NCI-H748 treated with DMSO at 0.1 percent for 48 hours (cell line): ENCODE measurements at places on chromosomes 5 and 9.

- DNase-seq = no peak
Observed at GRCh38 chr9:133592731-133593409, 16.3 kb downstream of the FAM163B start.

DNA sequence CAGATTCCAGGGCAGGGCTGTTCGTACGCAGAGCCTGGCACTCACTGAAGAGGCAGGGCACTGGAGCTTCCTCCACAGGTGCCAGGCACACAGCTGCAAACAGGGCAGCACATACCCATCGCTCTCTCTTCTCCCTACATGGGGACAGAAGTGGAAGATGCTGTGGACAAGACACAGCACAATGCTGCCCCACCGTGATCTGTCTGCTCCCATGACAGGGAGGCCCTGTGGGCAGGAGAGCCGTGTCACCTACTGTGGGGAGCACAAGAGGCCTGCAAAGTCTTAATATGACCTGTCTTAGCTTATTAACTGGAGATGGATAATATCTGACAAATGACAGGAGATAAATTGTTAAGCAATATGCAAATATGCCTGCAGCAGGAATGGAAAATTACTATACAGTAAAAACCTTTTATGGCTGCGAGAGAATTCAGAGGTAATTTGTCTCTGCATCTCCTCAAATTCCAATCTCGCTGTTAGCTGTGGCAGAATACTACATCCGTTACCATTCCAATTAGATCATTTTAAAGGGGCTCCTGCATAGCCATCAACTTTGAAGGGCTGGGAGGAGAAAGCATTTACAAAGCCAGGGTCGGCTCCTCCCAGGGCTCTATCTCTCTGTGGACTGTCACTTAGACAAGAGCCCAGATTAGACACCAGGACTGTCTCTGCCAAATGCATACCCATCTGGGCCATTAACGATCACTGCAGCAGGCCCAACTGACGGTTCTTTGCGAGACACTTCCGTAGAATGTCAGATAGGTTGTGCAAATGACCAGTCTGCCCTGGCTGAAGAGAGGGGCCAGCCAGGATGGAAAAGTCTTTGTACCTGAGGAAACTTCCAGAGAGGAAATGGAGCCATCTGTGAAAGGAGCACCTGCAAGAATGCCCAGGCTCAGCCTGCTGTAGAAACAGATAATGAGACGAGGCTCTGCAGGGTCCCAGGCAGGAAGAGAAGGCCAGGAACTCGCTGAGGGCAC is 90.7 kb upstream of the FSTL4 start:
- DNase-seq = no peak

DNA sequence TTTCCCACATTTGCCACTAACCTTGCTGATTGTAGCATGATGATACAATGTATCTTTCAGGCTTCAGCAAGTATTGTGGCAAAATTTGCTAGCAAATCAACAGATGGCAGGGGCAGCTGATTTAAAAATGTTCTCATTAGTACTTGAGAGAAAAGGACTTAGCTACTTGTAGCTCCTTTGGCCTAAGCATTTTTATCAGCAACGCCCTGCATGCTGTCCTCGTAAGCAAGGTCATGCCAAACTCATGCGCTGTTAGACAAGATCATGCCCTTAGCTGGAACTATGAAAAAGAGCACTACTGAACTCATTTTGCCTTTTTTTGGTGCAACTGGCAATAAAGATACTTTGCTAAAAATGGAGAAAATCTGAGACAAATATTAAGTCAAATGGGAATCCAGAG is 197.1 kb downstream of the ICE1 start:
- no peak for DNase-seq

DNA sequence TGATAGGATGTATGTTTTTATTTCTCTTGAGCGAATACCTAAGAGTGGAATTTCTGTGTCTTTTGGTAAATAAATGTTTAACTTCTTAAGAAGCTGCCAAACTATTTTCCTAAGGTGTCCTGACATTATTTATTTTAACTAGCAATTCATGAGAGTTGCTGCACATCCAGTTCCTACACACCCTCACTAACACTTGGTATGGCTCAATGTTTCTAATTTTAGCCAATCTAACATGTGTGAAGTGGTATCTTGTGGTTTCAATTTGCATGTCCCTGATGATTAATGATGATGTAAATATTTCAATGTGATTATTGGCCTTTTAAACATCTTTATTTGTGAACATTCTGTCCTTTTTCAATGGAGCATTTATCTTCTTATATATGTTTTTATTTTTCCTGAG is 2095.5 kb upstream of the C9orf72 start:
- DNase-seq = no peak

GRCh38 chr5:82931110-82931509 is 146.1 kb downstream of the TMEM167A start:
- no peak for DNase-seq

DNA sequence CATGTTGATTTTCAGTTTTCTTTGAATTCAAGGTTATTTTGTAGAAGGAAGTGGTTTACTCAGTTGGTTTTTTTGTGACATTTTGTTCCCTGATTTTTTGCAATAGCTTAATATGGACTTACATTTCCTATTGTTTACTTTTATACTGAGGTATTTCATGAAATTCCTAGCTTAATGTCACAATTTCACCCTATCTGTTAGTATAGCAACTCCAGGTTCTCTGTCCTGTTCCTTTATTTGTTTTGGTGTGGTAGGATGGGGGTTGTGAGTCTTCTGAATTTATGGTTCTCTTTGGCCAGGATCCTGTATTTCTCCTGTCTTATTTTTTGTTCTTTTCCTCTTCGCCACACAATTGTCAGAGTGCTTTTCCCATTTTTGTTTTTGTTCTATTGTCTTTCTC is 523.4 kb upstream of the ARRDC3 start:
- DNase-seq = no peak

- DNase-seq = peak; percentile 96
Observed at GRCh38 chr9:20236676-20237075, 385.6 kb downstream of the MLLT3 start.

DNA sequence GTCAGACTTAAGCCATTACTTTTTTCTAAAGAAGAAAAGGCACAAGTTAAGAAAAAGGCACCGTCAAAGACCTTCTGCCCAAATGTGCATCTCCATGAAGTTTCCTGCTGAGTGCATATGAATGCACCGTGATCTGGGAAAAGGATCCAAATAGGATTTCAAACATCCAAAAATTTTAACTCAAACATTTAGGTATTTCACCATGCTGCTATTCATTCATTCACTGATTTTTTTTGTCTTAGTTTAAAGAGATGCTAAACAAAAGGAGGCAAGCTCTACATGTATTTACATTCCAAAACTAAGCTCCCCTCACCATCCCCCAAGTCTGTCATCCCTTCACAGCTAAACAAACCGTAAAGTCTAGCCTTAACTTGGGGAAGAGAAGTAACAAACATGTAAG is 291.9 kb downstream of the ARL15 start:
- DNase-seq = no peak

- DNase-seq = no peak
Observed at GRCh38 chr9:101432740-101433139, 2.8 kb downstream of the ALDOB start.

DNA sequence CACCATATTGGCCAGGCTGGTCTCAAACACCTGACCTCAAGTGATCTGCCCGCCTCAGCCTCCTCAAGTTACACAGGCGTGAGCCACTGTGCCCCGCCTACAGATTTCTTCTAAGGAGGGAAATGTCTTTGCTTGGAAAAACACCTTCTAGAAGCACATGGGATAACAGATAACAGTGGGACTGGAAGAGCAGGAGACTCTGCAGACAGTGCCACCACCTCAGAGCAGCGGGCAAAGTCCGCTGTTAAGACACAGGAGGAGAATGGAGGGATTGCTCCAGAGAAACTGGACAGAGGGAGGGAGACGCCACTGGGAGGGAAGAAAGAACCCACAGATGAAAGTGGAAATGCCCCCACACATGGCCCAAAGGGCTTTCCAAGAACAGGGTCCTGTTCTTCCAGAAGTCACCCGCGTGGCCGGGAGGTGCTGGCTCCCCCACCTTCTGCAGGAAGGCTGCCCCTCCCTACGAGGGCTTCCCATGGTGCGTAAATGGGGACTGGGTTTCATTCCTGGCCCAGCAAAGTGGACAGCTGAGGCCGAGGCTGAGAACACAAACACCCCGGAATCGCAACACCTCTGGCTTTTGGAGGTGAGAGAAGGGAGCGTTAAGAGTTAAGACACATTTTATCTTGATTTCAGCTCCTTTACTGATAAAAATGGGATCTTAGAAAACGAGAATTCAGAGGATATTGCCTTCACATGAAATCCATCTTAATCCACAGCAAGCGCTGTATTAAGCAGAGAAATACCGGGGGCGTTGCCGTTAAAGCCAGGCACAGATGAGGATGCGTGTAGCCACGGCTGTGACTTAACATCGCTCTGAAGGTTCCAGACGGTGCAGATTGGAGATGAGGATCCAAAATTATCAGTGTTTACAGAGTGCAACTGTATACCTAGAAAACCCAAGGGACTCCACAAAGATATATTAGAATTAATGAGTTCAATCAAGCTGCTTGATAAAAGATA is 11.2 kb downstream of the ADAMTS2 start:
- DNase-seq = no peak

- DNase-seq = peak; percentile 90
Observed at GRCh38 chr5:41856644-41857491, 13.4 kb downstream of the OXCT1 start.

DNA sequence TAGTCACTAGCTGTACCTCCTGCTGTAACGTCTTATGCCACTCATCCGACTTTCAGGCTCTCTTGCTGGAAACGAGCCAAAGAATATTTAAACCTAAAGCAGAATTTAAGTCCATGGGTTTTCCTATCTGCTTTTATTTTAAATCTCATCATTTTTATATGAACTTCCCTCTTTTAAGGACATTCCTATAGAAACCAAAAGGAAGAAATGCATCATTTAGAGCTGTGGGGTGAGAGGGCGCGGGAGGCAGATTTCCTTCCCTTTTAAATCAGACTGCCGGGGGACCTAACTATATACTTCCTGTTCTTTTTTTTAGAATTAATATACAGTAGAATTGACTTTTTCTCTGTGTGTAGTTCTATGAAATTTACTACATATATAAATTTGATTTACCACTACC is 468.8 kb downstream of the BNC2 start:
- no peak for DNase-seq

DNA sequence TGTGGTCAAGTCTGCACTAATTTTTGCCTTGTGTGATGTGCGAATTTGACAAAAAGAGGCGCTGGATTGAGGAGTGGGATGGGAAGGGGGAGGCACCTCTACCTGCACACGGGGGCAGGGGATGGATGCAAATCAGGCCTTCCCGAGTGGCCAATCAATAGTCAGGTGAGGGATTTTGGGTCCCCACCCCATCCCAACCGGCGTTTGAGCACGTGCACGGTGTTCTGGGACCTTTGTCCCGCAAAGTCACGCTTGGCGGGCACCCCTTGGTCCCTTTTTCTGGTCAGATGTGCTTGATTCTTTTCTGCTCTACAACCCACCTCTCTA is 685 bp upstream of the ADAMTS19 start:
- DNase-seq = no peak

- no peak for DNase-seq
Observed at GRCh38 chr5:143448518-143448917, 45.0 kb upstream of the NR3C1 start.

DNA sequence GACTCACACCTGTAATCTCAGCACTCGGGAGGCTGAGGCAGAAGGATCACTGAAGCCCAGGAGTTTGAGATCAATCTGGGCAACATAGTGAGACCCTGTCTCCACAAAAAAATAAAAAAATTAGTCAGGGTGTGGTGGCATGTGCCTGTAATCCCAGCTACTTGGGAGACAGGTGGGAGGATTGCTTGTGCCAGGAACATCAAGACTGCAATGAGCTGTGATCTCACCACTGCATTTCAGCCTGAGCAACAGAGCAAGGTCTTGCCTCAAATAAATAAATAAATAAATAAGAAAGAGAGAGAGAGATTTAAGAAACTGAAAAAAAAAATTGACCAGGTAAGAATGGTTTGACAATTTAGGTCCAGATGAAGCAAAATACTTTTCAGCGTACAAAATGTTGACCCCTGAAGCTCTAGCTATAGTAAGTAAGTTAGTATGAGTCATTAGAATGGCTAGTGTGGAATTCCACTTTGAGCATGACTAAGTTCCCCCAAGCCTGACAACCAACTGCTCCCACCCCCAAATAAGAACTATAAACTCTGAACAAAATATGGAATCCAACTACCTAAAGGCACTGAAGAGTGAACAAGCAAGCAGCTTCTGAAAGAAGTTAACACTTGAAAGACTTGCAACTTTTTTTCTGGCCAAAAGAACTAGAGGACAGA is 217.8 kb upstream of the TLE4 start:
- DNase-seq = no peak

GRCh38 chr5:56099346-56099745 is 104.6 kb upstream of the IL6ST start:
- no peak for DNase-seq

GRCh38 chr5:88244686-88245085 is 24.0 kb downstream of the TMEM161B start:
- DNase-seq = no peak

- DNase-seq = no peak
Observed at GRCh38 chr5:74341221-74341620, 299.3 kb downstream of the ENC1 start.

DNA sequence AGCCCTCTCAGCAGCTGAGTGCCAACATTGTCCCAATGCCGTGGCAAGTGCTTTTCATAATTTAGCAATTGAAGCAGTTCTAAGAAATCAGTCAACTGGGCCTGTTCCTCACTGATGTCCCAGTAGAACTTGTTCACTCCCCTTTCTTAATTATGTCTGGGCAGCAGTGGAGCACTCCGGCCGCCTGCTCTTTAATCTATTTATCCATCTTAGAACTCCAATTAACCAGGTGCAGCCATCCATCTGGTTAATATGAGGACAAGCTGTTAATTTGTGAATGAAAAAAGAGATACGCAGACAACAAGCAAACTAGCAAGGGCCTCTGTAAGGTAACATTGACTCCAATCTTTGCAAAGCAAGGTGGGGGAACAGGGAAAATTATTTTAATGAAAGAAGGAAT is 39.4 kb downstream of the MAT2B start:
- no peak for DNase-seq

DNA sequence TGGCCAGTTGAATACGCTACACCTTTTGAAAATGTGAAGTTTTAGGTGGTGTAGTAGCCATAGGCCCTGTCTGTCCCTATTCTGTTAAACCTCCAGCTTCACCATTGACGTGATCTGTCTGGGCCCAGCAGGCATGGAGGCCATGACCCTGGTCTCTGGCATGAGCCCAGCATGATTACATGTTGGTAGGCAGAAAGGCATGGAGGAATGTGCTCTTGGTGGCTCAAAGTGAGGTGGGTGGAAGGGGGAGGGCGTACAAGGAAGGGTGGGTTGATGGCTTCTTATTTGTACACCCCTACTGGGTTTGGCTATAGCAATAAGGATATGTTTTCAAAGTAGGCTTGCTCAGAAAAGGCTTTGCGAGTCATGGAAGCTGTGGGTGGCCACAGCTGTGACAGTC is 23.7 kb downstream of the RALGPS1 start:
- DNase-seq = no peak

DNA sequence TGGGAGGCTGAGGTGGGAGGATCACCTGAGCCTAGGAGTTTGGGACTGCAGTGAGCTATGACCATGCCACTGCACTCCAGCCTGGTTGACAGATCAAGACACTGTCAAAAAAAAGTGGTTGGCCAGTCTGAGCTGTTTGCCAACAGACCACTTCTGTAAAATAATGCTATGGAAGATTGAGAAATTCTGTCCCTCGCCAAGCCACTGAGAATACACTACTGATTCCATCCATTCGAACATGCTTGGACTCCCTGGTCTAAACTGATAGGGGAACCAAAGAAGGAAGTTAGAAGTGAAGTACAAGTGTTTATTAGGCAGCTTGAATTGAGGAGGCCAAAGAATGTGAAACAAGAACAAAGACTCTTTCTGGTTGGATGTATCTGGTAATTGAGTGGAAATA is 27.2 kb downstream of the ENC1 start:
- no peak for DNase-seq

- DNase-seq = no peak
Observed at GRCh38 chr9:1087120-1087881, 37.1 kb downstream of the DMRT2 start.
